ENCODE measurements at places on chromosomes 5 and 9.

DNA sequence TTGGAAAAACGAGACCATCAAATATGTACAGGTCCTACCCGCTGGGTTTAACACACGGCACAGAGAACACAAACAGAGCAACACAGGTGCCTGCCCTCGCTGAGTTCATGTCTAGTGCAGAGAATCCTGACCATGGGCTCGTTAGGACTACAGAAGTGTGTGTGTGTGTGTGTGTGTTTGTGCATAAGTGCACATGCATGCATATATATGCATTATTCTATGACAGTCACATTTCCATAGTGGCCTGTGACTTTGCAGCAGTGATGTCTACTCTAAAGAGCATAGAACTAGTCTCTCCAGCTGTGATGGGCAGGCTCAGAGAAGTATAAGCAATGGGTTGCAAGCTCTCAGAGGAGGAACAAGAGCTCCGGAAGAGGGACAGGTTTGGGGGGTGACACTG is 27.7 kb downstream of the ORM2 start:
- DNase-seq, result no peak

DNA sequence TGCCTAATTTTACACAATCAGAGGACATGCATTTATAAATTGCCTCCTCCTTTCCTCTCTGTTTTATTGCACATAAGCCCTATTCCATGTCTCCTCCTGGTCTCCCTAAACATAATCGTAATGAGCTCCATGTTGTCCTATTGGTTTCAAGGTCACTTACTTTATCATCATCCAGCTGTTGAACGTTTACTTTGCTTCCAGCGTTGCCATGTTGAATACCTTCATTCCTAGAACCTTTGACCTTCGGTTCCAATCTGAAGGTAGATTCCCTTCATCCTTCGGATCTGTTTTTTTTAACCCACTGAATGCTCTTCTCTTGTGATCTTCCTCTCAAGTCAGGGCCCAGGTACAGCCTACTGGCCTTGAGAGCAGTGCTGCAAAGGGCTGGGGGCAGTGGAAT is 84.3 kb downstream of the PJA2 start:
- no peak for DNase-seq

GRCh38 chr5:74250304-74251102 is 390.0 kb downstream of the ENC1 start:
- DNase-seq, result no peak

GRCh38 chr9:101673642-101674041 is 64.8 kb downstream of the GRIN3A start:
- DNase-seq, result no peak

GRCh38 chr5:107476783-107477182 is 194.0 kb downstream of the EFNA5 start:
- DNase-seq, result no peak

DNA sequence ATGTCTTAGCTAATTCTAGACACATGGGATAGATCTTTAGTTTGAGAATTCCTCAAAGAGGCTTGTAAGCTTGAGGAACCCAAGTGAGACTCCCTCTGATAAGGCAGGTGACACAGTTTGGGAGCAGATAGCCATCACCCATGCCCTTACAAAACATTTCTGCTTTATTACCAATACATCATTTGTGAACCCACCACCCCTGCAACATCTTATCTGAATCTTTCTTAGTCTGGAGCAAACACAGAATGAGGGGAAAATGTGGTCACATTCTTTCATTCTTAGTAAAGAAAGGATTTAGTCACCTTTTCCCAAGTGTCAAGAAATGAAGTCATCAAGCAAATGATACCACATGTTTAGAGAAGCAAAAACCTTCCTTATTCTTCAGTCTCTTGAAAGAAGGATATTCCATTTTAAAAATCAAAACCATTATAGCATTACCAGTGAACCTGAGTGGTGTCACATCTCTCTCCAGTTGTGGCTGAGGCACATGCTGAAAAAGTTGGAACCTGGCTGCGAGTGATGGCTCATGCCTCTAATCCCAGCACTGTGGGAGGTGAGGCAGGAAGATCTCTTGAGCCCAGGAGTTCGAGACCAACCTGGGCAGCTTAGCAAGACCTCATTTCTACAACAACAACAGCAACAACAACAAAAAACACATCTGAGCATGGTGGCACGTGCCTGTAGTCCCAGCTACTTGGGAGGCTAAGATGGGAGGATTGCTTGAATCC is 65.9 kb downstream of the PRKACG start:
- no peak for DNase-seq

GRCh38 chr5:2433086-2433485 is 318.4 kb downstream of the IRX2 start:
- no peak for DNase-seq

DNA sequence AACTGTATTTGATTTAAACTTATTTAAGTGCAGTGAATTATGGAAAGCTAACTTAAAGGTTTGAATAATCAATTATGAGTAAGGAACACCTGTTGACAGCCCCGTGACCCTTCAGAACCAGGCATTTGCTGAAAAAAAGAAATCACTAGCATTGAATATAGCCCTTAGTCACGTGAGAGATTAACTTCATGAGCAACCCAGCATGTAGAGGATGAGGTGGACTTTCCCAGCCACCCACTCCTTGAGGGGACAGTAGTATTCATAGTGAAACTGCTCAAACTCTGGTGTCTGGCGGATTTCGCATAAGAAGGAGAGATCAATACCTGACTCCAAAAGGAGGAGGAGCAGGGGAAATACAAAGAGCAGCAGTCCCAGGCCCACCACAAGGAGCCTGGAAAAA is 184.8 kb upstream of the RASEF start:
- no peak for DNase-seq

DNA sequence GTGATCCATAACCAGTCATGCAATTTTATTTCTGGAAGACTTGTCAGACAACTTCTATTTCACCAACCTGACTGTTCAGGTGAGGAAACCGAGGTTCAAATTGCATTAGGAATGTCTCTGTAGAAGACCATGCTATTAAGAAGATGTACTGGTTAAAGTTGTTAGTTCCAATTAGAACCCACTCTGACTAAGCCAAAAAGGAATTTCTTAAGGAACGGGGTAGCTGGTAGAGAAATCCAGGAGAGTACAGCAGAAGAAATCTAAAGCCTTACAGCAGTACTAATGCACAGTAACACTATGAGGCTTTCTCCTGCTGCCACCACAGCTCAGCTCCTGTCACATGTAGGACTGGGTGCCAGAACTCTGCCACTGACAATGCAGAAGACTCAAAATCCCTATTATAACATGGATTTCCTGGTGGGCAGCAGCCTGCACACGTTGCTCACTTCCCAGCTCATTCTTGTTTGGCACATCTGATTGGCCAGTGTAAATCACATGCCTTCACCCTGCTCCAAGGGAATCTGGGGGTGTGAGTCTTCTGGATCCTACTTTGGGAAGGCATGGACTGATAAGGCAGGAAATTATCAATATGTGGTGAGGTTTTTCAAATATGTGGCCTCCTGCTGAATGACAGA is 37.1 kb downstream of the CAST start:
- DNase-seq, result no peak

All from fibroblast of upper back skin (primary cell).